ENCODE measurements at places on chromosomes 7 and 10.

- DNase-seq: no peak
Observed at GRCh38 chr7:77757589-77757988, 40.6 kb downstream of the TMEM60 start.

DNA sequence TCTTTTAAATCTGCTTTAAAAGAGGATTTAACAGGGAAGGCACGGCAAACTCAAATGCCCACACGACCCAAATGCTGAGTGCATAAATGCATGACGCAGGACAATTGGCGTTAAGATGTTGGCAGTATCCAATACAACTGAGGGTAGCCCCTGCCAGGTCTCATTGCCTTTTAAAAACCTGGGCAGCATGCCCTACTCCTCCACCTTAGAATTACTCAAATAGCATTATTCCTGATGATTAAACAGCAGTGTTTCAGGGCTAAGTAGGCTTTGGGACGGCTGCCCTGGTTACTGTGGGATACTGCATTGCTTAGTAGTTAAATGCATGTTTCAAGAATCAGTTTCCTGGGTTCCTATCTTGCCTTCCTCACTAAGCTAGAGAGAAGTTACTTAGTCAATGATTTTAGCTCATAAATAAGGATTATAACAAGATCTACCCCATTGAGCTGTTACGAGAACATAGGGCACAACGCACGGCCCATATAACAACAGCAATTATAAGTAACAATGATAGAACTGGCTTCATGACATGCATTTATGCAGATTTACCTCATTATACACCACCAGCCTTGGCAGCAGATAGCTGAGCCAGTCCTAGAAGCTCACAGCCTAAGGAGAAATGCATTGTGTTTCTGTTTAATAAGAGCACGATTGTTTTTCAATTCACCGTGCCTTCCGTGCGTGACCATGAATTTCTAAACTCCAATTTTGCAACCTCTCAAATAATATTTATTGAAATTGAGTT, 7.9 kb downstream of the TUBAL3 start:
- DNase-seq: no peak

DNA sequence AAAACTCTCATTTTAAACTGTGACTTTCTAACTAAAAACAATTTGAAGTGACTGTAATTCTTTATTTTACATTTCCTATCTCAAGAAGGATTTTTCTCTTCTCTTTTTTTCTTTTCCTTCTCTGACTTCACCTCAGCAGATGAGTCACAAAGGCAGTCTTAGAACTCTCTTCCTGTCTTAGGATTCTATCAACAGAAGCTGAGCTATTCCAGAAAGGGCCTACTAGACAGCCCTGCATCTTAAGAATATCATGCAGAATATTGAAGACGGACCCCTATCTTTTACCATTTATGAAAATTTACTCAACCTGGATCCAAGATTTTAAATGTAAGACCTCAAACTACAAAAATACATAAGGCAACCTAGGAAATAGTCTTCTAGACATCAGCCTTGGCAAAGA, 365.7 kb upstream of the SEMA3C start:
- no peak for DNase-seq

DNA sequence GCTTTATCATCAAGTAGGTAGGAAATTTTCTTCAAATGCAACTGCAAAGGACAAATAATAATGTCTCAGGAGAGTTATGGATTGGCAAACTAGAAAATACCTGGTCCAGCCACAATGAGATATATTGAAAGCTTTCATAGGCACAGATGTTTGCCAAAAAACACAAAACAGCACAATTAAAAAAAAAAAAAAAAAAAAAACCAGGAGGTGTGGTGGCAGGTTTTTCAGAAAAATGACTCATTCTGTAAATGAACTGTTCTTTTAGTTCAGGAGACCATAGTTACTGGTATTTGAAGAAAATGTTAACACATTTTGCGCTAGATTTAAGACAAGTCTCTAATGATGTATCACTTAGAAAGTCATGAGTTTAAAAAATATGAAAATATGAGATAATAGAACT, 55.0 kb upstream of the JCAD start:
- no peak for DNase-seq

DNA sequence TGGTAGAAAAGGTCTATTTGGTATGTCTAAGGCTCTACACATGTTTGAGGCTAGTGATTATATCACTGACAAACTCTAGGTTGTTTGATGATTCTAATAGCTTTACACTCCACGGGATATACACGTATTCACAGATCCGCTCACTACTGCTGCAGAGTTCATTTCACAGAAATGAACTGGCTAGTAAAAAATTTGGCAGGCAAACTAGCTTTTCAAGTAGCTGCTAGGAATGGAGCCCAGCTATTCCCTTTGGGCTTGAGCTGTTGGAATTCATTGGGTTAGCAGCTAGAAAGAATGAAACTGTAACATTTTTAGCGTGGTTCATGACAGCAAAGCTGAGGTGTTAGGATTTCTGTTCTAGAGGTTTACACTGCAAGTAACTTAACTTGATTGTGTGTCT, 37.6 kb downstream of the R3HCC1L start:
- DNase-seq: no peak

- DNase-seq: no peak
Observed at GRCh38 chr10:97796651-97797050, 24.9 kb upstream of the SFRP5 start.

GRCh38 chr10:96176985-96177384, 46.9 kb downstream of the ZNF518A start:
- no peak for DNase-seq

DNA sequence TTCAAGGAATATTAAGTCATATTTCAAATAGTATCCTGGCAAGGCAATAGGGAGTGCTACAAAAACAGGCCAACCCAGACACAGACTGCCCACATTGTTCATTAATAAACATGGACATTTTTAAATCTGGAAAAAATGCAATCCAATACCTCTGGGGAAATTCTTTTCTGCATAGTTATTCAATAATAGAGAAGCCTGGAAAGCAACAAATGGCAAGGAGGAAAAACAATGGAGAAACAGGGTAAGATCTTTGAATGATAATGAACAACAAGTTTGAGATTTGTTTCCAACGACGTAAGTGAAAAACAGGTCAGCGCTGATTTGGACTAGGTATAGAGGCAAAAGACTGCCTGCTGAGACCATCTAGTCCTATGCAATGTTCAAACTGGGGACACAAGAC, 44.7 kb upstream of the ZNF800 start:
- DNase-seq: no peak

DNA sequence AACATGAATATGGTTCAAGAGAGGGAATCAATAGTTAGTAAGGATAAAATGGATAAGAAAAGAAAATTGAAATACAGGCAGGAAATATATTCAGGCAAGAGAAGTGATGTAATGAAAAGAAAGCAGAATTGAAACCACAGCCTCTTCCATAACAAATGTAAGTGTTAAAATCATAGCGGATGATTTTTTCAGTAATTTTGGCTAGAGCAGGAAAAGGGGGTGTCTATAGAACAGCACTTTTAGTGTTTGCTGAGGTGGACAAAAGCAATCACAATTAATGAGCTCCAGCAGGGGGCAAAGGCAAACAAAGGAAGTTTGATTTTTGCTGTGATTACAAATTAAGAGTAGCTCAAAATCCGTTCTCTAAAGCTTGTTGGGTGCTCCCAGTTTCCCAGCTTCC, 79.0 kb downstream of the TRIL start:
- no peak for DNase-seq

GRCh38 chr7:139762886-139763285, 14.9 kb downstream of the HIPK2 start:
- DNase-seq: no peak

- no peak for DNase-seq
Observed at GRCh38 chr7:36003343-36003742, 149.7 kb upstream of the EEPD1 start.

GRCh38 chr7:98922392-98923187, 44.3 kb downstream of the TRRAP start:
- DNase-seq: peak; percentile 60

GRCh38 chr7:142811154-142811737, 40.5 kb downstream of the PRSS2 start:
- no peak for DNase-seq

DNA sequence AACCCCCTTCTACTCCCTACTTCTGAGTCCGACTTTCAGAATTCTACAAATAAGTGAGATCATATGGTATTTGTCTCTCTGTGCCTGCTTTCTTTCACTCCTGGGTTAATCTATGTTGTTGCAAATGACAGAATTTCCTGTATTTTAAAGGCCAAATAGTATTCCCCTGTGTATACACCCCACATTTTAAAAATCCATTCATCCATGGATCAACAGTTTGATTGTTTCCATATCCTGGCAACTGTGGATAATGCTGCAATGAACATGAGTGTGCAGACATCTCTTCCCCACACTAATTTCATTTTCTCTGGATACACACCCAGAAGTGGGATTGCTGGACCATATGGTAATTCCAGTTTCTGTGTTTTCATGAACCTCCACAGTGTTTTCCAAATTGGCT, 225.8 kb upstream of the TCERG1L start:
- no peak for DNase-seq

GRCh38 chr7:148590471-148590870, at the start of gene C7orf33:
Gene C7orf33 (plus strand): TSS chr7:148590766. CDS start chr7:148590926, 160 bp downstream.
- DNase-seq: no peak

GRCh38 chr10:133045556-133046389, 42.0 kb upstream of the ADGRA1 start:
- DNase-seq: no peak

DNA sequence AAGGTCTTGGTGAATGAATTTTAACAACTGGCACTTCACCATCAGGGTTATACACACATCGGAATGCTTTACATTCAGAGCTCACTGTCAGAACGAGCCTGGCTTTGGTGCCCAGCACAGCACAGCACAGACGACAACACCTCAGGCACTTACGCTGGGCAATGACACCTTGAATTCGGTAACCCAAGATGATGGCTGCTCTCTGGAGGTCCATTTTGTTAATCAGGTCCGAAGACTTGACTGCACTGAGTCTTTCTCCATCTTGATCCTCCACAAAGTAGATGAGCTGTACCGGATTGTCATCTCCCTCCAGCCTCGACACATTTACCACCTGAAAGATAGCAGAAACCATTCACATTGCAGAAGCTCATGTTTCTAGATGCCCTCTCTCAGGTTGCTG, 82.4 kb downstream of the KIAA1549 start:
- no peak for DNase-seq

- DNase-seq: no peak
Observed at GRCh38 chr10:85548034-85548433, 818.6 kb downstream of the GRID1 start.

DNA sequence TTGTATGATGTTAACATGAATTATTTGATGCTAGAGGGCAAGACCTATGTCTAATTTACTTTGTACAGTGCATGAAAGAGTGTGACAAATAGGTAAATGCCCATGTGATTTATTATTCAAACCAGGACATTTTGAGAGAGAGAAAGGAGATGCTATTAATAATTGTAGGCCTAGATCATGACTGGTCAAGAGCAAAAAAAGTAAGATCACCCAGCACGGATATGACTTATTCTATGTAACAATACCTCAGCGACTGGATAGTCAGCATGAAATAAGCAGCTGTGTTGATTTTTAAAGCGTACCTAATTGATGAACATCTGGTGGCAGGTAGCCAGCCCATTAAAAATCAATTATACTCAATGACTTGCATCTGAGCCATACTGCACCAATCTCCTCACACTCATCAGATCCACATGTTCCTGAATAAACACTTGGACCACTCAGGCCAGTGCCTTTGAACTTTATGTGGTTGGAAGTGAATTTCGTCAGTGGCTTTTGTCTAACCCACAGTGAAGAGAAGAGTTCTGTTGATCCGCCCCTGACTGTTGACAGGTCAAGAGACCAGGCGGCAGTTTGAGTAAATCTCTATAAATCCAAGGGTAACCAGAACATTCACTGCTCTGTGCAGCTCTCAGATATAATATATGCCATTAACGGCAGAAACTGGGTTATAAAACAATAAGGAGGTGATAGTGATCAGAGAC, 435.3 kb downstream of the MDFIC start:
- no peak for DNase-seq

DNA sequence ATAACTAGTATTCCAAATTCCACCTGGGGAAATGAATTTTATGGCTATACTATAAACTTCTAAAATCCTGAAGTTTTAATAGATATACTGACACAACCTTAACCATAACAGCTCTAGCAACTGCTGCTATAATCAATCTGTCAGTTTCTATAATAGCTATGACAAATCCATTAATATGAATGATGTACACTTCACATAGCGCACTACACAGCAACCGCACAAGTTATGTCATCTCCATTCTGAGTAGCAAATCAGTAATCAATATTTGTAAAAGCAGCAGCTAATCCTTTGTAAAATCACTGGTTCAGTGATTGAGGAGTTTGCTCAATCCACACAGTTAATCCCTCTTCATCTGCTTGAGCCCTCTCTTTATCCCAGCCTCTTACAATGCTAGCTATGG, 105.3 kb downstream of the SKAP2 start:
- no peak for DNase-seq

DNA sequence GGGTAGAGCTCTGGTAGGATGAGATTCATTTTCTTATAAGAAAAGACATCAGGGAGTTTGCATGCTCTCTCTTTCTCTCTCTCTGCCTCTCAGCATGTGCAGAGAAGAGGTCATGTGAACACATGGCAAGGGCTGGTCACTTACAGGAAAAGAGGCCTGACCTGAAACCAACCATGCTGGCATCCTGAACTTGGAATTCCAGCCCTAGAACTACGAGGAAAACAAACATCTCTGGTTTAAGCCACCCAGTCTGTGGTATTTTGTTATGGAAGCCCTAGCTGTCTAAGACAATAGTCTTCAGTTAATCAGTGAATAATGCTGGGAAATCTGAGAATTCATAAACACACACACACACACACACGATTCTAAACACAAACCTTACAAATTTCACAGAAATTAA, 1104.2 kb upstream of the LRRN3 start:
- DNase-seq: no peak

DNA sequence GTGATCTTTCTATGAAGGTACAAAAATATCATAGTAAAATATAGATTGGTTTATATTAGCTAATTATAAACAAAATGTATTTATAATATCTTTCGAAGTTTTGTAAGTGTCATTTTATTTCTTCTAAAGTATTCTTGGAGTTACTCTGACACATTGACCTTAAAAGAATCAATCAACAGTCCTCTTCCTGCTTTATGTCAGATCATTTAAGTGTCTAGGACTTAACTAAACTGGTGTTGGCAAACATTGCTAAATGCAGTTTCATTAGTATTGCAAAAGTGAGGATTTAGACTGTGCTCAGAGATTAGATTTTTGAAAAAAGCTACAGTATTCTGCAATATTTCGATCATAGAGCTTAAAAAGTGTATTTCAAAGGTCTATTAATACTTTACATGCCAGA, 10.3 kb downstream of the GLCCI1 start:
- DNase-seq: no peak

GRCh38 chr7:136868496-136869000, at the start of gene CHRM2:
Gene CHRM2 (plus strand): TSS chr7:136868652. CDS start chr7:137014866, 146,214 bp downstream.
- DNase-seq: no peak

- DNase-seq: no peak
Observed at GRCh38 chr10:11631890-11632587, 20.6 kb upstream of the USP6NL start.

GRCh38 chr7:158778471-158778870, 50.8 kb downstream of the ESYT2 start:
- DNase-seq: no peak

- no peak for DNase-seq
Observed at GRCh38 chr10:101451261-101451660, 97.3 kb downstream of the BTRC start.

- DNase-seq: no peak
Observed at GRCh38 chr10:18606051-18606695, 45.2 kb downstream of the NSUN6 start.

GRCh38 chr10:15715619-15716227, 4.0 kb downstream of the ITGA8 start:
- DNase-seq: no peak
